ENCODE measurements at places on chromosomes 2 and 18. TPM values are rescaled to one million over a fixed set of nuclear protein-coding genes. Genes with fewer than 3 reads are reported as not detected.

GRCh38 chr2:140247451-140248195, 1467.4 kb upstream of the NXPH2 start:
- peak; percentile 50 for DNase-seq

- DNase-seq: peak; percentile 10
These were observed 219.2 kb downstream of the IRS1 start for GRCh38 chr2:226580403-226580802.

DNA sequence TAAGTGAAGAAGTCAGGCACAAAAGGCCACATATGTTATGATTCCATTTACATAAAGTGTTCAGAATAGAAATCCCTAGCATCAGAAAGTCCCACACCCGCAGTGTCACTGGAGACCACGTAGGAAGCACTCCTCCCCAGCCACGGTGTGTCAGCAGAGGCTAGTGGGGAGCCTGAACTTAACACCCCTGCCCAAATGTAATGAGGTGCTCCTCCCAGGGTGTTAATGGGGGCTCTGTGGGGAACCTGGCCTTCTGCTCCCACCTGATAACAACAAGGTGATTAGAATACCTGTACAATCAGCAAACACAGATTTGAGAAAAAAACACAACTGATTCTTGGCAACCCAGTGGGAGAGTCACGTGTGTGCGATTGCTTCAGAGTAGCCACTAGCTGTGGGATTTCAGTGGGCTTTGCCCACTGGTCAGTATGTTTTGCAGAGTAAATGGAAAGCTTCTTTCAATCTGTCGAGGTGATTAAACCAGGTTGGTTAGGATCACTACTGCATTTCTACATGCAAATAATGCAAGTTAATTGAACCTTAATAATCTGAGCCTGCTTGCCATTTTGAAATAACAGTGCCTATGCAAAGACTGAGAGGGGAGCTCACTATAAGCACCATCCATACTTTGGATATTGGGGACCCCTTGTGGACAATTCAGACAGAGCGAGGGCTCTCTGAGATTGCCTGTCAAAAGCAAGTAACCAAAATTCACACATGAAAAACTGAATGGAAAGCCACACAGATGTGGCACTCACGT, 20.6 kb upstream of the ATRAID start:
- DNase-seq: peak; percentile 67

GRCh38 chr2:217790681-217791392, 212.0 kb downstream of the TNS1 start:
- DNase-seq: peak; percentile 24

DNA sequence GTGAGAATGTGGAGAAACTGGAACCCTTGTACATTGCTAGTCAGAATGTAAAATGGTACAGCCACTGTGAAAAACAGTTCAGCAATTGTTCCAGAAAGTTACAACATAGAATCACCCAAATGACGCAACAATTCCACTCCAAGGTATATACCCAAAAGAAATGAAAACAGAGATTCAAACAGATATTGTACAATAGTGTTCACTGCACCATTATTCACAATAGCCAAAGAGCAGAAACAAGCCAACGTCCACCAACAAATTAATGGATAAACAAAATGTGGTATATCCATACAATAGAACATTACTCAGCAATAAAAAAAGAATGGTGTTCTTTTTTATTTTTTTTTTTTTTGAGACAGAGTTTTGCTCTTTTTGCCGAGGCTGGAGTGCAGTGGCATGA, 10.9 kb downstream of the CLASP1 start:
- no peak for DNase-seq

DNA sequence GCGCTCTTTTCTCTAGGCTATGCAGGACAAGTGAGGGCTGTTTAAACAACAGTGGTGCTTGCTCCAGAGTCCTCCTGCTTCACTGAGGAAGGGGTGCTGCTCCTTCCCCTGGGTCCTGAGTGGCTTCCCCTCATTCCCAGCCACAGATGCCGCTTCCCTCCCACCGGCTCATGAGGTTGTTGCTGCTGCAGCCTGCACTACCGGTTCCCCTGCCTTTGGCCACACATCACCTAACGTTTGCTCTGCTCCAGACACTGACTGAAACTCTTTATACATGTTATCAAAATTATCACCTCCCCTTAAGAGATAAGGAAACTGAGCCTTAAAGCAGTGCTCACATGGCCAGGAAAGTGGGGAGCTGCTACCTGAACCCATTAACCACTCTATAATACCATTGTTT, 130.8 kb upstream of the LGALSL start:
- DNase-seq: no peak

PLEKHH2 gene
- total RNA-seq: 2.7 TPM

MYOM1 gene
- total RNA-seq: 0.07 TPM

C1GALT1C1L gene
- not detected for total RNA-seq

GLI2 gene
- 30.3 TPM for total RNA-seq

DNA sequence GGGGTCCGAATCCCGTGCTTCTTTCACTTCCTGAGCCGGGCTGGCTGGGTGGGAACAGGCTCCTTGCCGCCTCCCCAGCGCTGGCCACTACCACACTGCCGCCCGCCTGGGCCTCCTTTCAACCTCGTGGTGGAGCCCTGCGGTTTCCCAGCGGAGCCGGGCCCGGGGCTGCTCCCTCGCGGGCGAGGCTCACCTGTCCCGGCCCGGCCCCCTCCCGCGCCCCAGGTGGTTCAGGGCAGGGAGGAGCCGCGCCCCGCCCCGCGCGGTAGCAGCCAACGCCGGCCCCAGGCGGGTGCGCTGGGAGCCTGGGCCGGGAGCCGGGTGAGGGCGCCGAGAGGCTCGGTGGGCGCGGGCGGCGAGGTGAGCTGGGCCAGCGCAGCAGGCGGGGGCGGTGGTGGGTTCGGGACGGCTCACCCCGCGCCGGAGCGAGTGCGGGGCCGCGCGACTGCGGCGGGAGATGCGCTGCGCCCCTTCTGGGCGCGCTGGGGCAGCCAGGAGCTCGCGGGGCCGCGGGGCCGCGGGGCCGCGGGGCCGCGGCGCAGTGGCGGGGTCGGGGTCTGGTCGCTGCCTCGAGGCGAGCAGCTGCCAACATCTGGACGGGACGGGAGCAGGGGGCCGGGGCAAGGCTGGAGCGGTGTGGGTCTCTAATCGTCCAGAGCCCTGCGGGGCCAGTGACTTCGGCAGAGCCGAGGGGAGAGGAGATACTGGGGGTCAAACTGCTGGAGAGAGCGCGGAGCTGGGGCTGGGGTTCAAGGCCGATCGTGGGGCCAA, at the start of gene LYPD6B:
LYPD6B (plus strand) TSS at position 258 of the 771 bp plus-strand sequence. CDS start 92,250 bp downstream, outside the sequence.
- DNase-seq: peak; percentile 63

CDH19 gene
- 0.11 TPM for total RNA-seq

FRZB gene
- 0.11 TPM for total RNA-seq

DNA sequence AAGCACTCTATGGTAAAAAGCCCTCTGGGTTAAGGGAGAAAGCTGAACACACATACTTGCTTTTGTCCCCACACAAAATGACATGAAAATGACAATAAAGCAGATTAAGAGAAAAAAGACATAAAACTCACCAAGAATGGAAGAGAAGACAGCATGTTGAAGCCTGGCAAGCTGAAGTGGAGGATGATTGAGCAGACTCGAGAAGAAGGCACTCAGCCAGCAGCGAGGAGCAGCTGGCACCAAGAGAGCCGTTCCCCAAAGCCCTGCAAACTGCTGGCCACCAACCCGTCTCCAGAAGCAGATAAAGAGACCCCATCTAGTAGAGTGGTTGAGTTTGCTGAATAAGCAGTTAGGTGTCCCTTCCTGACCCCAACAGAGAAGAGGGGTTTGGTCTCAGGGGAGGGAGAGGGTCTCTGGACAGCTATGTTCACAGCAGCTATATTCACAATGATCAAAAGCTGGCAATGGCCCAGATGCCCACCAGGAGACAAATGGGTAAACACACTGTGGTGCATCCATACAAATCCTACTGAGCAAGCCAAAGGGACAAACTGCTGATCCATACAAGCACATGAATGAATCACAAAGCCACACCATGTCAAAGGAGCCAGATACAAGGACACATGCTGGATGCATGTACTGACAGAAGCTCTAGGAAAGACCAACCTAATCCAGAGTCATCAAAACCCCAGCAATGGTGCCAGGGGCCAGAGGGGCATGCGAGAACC, 36.9 kb downstream of the FAM168B start:
- no peak for DNase-seq

DSG4 gene
- total RNA-seq: 0.04 TPM

- DNase-seq: peak; percentile 12
These were observed 500.1 kb downstream of the ARHGAP15 start for GRCh38 chr2:143629340-143629739.

DNA sequence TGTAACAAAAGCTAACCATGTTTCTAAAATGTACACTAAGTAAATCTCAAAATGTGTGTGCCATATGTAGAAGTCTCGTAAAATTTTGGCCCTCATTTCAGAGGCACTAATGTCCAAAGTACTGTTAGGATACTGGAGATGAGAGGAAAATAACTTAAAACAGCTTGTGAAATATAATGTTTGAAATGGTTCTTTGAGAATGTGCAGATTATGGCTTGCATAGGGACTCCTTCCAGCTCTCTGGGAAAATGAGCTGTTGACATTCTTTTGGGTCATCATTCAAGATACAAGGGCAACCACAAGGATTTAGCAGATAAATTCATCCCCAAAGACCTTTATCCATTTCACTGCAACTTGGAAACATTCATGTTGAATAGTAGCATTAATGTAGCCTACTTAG, 38.1 kb upstream of the OTX1 start:
- DNase-seq: no peak

PPP1R1C gene
- total RNA-seq: 1.5 TPM

GRCh38 chr2:1887915-1888314, 143.6 kb upstream of the PXDN start:
- peak; percentile 47 for DNase-seq

DNA sequence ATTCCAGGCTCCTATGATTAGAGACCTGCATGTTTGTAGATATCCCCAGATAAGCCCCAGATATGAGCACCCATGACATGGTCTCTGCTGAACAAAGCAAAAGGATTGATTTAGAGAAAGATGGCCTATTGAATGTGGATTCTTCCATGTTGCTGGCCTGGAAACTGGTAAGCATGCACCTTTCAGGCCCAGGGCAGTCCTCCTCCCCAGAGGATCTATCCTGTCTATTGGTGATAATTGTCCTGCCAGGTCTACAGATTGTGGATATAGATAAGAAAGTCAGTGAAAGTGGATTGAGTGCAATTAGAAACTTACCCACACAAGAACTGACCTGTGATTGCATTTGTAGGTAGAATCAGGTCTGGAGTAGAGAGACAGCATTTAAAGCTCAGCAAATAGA, 256.9 kb upstream of the SIX3 start:
- DNase-seq: no peak

TRABD2A gene
- 2.0 TPM for total RNA-seq

GRCh38 chr2:46297546-46298271, 502 bp downstream of the EPAS1 start:
- peak; percentile 71 for DNase-seq

DNA sequence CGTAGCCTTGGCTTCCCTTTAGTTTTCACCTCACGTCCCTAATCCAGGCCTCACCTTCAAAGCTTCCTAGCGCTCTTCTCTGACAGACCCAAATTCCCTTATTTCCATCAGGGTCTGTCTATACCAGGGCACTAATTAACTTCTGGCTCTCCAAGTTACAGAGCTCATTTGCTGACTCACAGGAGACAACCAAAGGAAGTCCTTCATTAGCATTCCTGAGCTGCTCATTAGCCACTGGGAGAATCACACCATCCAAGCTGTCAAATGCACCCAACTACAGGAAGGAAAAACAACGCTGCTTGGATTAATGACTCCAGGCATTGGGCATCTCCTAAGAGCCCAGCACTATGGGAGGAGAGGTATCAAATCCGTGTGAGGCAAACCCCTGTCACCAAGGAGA, 109.8 kb upstream of the ALK start:
- DNase-seq: no peak

MERTK gene
- 3.9 TPM for total RNA-seq

DNA sequence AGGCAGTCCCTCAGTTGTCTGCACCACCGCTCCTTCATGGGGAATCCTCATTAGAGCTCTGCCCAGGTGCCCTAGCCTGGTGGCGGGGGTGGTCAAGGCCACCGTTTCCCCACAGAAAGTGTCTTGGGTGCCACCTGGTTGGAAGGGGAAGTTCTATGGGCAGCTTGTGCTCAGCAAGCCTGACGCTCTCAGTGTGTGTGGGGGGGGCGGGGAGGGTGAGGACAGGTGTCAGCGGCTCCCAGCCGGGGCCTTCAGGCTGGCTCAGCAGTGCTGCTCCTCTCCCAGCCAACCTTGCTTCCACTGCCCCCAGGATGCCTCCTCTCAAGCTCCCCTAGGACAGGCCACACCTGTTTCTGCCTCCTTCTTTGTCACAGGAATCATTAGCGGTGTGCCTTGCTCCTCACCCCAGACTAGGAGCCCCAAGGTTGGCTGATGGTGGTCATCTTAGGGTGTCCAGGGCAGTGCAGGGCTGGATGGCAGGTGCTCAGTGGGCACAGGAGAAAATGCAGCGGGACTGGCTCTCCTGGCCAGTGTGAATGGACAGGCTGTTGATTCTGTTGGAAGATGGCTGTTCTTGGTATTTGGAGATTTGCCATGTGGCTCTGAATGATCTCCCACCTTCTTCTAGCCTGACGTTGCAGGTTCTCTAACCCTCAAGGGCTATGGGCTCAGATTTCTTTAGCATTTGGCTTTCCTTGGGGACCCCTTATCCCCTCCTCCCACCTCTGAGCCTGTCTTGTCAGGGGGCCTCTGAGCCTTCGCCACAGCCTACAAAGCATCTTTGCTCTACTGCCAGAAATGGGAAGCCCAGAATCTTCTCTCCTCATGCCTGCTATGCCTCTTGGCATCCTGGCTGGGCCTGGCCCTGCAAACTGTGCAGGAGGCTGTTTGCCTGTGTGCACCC, 185.8 kb upstream of the HS6ST1 start:
- DNase-seq: no peak

CENPO gene
- total RNA-seq: 68.5 TPM

UNC80 gene
- total RNA-seq: not detected

DNA sequence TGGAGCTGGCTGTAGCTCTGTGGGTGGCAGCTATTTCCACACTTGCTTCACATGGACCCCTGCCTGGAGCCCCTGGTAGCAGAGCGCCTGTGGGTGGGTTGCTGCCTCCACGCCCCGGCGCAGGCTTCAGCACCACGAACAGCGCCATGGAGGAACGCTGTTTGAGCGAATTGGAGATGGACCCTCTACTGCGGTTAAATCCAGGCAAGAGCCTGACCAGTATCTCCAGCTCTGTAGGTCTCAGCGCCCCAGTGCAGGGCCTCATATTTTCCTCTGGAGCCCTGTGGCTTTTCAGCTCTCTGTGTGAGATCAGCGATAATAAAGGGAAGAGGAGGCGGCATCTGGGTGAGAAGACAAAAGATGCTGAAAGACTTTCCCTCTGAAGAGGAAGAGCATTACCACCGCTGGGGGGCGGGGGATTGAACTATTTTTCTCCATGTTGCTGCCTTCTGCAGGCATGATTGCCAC, 12.0 kb downstream of the ONECUT2 start:
- DNase-seq: no peak

ANKAR gene
- 6.6 TPM for total RNA-seq

GRCh38 chr2:229930656-229931055, 8.4 kb downstream of the FBXO36 start:
- DNase-seq: peak; percentile 80

GCFC2 gene
- 31.1 TPM for total RNA-seq

- DNase-seq: no peak
These were observed 65.4 kb downstream of the RIF1 start for GRCh38 chr2:151475071-151475470.

- no peak for DNase-seq
These were observed 99.2 kb downstream of the SMAD7 start for GRCh38 chr18:48851599-48851960.

GRCh38 chr18:36047521-36047920, 19.8 kb downstream of the RPRD1A start:
- DNase-seq: no peak

All from PC-3 (cell line).